ENCODE measurements at places on chromosomes 6 and 20.

DNA sequence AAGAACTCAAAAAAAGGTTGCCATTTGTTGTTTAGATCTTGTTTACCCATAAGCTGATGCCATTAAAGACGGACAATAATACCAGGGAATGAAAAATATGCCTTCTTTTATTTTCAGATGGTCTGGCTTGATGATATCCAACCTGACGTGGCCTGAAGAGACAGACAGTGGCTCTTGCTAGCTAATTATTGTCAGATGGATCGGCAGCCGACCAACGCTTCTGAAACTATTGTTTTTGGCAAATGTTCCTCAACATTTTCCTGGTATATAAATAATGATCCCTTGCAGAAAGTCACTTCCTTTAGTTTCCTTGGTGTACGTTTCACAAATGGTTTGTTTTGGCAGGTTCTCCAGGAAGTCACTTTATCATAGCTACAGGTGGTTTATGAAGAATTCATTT lies 290.9 kb upstream of the TSHZ2 start:
- no peak for DNase-seq

DNA sequence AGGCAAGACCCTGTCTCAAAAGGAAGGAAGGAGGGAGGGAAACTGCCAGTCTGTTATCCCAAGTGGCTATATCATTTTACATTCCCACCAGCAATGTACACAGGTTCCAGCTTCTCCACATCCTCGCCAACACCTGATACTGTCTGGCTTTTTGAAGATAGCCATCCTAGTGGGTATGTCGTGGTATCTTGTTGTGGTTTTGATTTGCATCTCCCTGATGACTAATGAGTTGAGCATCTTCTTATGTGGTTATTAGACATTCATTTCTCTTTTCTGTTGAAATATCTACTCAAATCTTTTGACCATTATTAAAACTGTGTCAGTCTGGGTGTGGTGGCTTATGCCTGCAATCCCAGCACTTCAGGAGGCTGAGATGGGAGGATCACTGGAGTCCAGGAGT lies 47.9 kb upstream of the ARID1B start:
- no peak for DNase-seq

- peak; percentile 1 for DNase-seq
Measured at GRCh38 chr6:128438393-128438792, 82.0 kb downstream of the PTPRK start.

DNA sequence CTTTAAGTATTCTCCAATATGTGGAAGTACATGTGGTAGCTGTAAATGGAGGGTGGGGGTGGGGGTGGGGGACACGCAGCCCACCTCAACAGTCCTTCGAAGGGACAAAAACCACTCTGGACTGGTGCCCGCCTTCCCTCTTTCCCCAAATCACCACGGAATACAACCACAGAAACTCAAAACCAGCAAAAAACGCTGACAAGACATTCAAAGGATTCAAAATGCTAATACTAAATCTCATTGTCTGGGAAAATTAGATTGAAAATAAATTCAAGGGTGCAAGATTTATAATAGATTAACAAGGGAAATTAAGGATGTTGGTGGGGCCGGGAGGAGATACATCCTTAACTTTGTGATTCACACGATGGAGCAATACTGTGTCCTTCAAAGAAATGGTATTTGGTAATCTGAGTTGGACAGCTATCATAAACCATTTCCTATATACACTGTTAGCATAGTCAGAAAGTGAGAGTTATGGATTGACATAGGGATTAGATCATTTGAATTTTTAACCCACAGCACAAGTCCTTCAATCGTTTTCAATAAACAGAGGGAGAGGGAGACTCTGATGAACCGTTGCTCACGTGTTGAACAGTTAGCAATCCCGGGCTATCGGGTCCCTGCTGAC lies 766 bp upstream of the TBC1D22B start:
- no peak for DNase-seq

GRCh38 chr6:166104107-166104506 lies 63.5 kb downstream of the TBXT start:
- DNase-seq = no peak

- no peak for DNase-seq
Measured at GRCh38 chr6:169720207-169720855, 4.0 kb downstream of the PHF10 start.

DNA sequence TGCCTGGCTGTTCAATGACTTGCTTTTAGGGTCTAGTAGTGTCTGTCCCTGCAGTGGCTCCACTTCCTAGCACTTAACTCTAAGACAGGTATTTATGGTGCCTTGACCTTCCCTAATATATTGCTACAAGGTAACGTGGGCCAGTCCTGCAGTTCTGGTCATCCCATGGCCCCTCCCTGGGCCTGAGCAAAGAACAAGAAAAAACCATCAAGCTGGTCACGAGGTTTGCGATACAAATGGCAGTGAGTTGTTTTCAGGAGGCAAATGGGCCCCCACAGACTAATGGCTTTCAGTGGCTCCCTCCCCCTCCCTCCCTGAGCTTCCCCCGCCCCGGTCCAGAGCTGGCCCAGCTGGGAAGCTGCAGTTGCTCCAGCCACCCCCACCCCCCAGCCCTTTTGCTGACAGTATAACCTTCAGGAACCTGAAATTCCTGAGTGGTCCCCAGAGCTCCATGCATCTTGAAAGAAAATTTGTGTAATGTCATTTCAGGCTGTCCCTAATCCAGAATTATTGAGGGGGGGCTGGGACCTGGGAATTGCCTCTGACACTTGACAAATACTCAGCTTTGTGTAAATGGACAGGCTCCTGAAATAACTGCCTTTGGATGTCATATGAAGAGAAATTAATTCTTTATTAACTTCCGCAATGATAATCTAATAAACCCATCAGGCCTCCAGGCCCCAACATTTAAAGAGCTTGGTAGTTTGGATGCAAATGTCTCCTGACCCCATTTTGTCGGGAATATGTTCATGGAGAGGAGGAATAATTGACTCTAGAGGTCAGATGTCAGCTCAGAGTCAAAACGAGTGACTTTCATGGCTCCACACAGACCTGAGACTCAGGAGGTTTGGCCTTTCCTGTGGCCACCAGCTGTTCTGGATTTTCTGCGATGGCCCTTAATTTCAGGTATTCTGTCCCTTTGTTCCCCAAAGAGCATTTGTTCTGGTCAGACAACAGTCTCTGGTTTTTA lies 153.2 kb upstream of the TOP1 start:
- no peak for DNase-seq

DNA sequence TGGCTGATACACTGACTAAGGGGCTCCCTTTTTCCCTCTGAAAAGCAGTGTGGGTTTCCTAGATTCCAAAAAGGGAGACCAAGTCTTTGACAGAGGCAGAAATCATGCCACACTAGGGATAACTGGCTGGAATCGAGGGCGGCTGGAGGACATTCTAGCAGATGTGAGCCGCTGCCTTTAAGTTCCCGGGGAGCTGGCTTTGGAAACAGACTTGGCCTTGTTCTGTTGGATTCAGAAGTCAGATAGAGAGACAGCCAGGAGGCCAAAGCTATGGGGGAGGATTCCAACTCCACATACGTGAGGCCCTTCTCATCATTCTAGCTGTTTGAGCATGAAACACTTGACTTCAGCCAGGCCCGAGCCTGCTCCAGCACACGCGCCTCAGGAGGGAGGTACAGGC lies 109.9 kb upstream of the FOXC1 start:
- no peak for DNase-seq

DNA sequence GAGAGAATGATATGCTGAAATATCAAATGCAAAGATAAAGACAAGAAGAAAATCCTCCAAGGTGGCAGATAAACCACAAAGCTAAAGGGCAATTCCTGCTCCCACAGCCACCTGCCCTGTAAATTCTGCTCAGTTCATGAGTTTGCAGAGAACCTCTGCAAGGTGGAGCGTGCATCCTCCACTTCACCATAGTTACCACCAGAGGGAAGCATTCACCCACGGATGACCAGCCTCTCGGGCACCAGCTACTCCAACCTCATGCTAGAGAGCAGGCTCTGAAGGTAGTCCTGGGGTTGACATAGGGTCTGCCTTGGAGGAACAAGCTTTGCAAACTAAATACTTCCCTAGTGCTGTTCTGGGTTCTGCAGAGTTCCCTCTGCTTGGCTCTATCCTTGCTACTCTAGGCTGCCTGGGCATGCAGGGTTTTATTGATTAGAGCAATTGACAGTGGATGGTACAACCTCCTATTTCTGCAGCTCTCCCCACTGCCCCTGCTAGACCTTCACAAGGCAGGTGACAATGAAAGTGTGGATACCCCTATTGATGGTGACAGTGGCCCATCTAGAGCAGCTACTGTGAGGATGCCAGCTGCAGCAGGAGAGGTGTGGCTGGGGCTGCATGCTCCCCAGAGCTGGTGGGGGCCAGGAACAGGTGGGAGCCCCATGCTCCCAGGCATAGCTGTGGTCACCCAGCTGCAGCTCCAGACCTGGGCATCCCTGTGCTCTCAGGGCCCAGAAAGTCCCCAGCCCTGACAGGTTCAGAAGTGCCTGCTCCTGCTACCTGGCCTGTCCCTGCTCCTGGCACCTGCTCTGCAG lies 51.1 kb downstream of the GGTLC1 start:
- DNase-seq = peak; percentile 11
